SK-N-SH (cell line): ENCODE measurements at places on chromosomes 3 and 15.

DNA sequence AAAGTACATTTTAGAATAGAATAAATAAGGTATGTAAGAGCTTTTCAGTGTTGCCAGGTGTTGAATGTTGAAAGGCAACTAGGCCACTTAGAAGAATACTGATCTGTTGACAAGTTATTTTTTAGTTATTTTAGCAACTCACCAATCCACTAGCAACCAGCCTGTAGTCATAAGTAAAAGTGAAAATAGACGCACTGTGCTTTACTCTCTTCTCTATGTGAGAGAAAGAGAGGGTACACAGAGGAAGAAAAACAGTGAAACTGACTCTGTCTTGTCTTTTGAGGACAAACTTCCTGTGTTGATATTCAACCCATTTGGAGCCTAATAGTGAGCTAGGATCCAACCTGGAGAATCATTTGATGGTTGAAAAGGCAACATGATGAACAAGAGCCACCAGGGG lies 327.1 kb upstream of the GOLIM4 start:
- DNase-seq, result no peak

DNA sequence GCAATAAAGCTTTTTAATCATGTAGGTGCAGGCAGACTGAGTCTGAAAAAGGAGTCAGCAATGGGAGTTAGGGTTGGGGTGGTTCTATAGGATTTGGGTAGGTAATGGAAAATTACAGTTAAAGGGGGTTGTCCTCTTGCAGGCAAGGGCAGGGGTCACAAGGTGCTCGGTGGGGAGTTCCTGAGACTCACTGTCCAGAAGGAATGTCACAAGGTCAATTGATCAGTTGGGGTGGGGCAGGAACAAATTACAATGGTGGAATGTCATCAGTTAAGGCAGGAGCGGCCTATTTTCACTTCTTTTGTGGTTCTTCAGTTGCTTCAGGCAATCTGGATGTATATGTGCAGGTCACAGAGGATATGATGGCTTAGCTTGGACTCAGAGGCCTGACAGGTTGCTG lies 13.9 kb downstream of the CCR5AS start:
- no peak for DNase-seq

DNA sequence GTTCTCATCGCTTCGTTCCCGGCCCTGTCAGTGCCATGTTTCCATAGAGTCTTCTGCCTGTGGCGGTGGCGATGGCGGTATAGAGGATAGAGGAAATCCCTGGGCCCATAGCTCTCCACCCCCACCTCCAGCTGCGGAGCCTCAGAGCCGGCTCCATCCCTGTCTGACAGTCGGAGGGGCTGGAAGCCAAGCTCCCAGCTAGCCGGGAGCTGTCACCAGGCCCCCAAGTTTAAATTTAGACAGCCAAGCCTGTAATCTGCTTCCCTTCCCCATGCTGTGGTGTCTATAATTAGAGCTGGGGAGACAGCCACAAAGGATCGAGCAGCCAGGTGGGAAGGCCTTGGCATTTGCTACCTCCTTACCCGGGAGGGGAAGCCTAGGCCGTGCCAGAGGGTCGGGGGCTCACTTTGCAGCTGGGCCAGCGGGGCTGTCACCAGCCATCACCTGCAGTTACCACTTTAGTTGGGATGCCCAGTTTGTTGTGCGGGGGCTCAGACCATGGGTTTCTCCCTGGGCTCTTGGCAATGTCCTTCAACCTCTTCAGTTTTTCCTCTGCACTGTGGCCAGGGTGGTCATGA lies 56.3 kb upstream of the SEC13 start:
- no peak for DNase-seq

GRCh38 chr3:172182797-172183196 lies 143.4 kb downstream of the FNDC3B start:
- no peak for DNase-seq

- DNase-seq, result peak; percentile 71
Observed at GRCh38 chr3:45659661-45660566, 29.3 kb upstream of the SACM1L start.

- no peak for DNase-seq
Observed at GRCh38 chr3:71056327-71056726, 527.2 kb downstream of the FOXP1 start.

- no peak for DNase-seq
Observed at GRCh38 chr15:72196409-72197040, 1.1 kb downstream of the GRAMD2A start.

DNA sequence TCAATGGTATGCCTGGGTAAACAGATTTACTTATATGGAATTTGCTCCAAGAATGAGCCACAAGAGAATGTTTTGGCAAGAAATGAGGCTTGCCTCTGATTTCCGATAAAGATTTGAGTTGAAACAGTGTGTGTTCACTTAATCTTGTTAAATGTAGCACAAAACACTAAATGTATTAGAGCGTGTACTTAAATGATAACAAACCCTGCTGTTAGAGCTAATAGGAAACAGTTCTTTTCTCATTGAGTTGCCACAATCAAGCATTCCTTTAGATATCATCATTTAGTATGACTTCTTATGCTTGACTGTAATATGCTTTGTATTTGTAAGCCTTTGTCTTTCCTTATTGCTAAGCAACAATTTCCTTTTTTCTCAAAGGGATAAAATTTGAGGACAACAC lies 353.6 kb upstream of the ZNF717 start:
- DNase-seq, result peak; percentile 23

- no peak for DNase-seq
Observed at GRCh38 chr3:38043486-38043885, 4.5 kb downstream of the DLEC1 start.

DNA sequence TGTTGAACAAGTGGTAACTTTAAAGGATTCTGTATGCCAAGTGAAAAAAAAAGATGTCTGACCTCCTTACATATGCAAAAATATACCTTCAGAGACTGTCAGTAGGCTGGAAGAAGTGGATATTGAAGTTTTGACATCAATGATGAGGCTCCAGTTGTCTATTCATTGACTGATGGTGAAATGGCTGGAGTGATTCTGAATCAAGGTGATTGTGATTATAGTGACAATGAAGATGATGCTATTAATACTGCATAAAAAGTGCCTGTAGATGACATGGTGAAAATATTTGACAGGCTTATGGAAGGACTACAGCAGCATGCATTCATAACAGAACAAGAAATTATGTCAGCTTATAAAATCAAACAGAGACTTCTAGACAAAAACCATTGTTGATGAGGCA lies 4.1 kb downstream of the CCR8 start:
- DNase-seq, result no peak

DNA sequence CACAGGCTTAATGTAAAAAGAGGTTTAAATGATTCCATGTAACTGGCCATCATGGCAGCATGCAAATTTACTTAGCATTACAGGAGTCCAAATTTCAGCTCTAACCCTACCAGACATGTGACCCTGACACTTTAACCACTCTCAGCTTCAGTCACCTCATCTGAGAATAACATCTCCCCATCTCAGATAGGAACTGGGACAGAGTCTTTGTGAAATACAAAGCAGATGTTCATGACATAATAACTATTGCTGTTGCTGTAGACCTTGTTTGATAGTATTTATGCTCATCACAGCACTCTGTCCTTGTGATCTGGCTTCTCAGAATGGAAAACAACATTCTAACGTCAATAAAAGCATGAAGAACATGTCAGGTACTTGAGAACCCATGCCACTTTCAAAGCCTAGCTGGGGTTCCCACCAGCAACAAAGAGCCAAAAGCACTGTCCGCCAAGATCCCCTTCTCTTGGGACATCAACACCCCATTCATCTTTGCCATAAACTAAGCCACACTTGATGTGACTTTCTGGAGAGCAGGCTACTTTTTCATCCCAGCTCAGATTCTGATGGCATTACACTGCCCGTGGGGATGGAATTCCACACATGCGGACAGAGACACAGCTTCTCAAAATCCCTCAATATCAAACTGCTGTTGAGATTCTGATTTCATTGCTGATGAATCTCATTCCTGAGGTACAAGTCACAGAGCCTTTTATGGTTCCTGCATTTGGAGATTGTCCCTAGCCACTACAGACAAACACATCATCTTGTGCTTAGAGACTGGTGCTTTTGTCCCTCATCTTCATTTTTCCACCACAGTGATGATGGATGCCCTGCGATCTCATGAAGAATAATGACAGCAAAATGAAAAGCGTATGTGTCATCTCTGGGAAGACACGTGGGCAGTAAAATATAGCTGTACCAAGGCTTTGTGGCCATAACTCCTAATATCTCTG lies 202.7 kb downstream of the TNIK start:
- DNase-seq, result no peak

- DNase-seq, result no peak
Observed at GRCh38 chr15:47824147-47824546, 106.8 kb downstream of the SEMA6D start.

- peak; percentile 25 for DNase-seq
Observed at GRCh38 chr3:135136361-135137100, 341.5 kb downstream of the EPHB1 start.

DNA sequence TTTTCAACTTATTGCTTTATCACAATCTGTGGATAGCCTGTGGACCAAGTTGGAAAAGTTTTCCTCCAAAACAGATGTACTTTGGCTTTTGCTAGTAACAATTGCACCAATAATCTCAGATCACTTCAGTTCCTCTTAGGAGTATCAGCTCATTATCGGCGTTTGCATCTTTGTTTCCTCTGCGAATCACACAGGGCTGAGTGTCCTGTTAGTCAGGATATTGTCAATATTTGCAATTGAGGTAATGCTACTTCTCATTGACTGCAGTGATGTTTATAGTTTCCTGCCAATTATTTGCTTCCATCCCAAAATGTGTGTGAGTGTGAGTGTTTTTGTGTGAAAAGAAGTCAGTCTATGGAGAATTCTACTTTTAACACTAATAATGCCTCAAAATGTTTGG lies 545.0 kb downstream of the SI start:
- no peak for DNase-seq

DNA sequence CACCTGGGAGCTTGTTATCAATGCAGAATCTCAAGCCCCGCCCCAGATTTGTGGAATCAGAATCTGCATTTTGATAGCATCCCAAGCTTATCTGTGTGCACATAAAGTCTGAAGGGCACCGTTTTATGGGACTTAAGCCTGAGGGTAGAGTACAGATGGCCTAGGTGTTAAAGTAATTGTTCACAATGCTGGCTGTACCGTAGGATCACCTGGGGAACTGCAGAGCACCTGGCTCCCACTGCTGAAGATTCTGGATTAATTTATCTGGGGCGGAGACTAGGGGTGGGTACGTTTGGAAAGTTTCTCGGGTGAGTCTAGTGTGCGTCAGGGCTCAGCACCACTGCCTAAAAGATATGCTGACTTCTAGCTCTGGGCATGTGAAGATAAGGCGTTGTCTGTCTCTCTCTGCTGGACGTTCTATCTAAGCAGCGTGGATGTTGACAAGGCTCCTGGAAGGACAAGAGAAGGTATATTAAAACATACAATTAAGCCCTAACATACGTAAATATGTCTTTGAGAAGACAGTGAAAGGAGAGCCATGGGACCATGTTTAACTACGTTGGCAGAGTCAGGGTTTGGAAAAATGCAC lies 63.2 kb upstream of the RASGRP1 start:
- no peak for DNase-seq

DNA sequence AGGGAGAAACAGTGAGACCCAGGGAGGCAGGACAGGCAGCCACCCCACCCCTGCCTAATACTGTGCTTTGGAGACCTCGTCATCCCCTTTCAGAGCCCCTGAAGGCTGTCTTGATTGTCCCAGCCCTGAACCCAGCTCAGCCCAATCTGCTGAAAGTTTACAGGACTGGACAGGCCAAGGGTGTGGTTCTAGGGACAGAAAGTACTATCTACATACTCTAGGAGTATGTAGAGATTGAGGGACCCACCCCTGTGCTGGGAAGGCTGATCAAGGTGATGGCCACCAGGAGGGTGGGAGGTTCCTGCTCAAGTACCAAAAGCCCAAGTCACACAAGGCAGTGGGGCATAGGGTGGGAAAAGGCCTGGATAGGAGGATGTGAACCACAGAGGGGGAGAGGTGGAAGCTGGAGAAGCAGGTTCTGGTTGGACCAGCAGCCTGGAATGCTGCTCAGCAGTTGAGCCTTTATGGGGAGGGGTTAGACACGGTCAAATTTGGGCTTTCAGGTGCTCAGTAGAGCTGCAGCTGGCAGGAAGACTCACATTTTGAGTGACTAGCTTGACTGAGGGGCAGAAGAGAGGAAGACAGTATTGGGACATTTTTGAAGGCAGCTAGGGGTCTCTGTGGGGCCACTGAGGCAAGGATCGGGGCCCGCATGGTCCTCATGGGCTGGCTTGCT lies 6.7 kb downstream of the NBEAL2 start:
- DNase-seq, result no peak

DNA sequence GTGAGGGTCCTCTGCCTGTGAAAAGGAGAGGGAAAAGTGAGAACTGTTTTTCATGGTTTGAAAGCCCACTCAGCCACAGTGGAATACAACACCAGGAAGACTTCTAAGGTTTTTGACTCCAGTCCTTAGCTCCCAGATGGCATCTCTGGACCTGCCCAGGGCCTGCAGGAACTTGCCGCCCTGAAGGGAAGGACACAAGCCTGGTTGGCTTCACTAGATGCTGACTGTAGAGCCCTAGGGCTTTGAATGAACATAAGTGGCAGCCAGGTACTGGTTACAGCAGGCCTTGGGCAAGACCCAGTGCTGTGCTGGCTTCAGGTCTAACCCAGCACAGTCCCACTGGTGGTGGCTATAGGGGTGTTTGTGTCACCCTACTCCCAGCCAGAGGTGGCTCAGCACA lies 21.3 kb upstream of the TMEM266 start:
- DNase-seq, result no peak

GRCh38 chr3:14440531-14441239 lies 38.3 kb downstream of the SLC6A6 start:
- DNase-seq, result peak; percentile 88

GRCh38 chr3:64291345-64291744 lies 66.1 kb upstream of the PRICKLE2 start:
- no peak for DNase-seq

GRCh38 chr3:45931496-45931895 lies 11.8 kb upstream of the CXCR6 start:
- DNase-seq, result no peak

GRCh38 chr3:161423911-161424522 lies 52.7 kb upstream of the SPTSSB start:
- peak; percentile 48 for DNase-seq

GRCh38 chr15:86231864-86232721 lies 152.4 kb downstream of the AGBL1 start:
- peak; percentile 65 for DNase-seq

- no peak for DNase-seq
Observed at GRCh38 chr3:36434687-36435426, 54.6 kb downstream of the STAC start.

DNA sequence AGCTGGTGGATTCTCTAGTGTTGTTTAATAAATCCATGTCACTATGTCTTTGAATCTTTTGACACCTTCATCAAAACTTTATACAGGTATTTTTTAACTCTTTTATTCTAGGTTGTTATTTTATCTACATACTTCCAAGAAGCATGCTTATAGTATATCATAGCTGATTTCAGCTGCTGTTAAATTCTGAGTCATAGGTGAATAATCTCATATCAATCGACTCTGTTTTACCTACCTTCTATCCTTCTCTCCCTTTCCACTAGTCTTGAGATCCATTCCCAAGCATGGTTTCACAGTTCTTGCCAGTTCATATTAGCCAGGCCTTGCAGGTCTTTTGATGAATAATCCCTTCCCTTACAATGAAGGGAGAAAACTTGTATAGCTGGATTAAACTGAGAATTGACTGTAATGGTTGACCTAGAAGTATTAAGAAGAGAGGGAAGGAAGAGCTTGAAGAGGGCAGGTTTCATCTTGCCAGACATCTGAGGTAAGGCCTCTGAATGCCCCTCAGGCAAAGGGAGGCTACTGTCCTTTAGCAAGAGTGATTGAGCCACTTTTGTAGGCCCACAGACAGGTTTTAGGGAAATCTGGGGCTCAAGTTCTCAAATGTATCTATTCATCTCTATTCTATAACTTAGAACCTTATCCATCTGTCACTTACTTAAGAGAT lies 146.4 kb downstream of the EPHA6 start:
- DNase-seq, result no peak
